Activated T-helper 17 cell treated with anti-CD3 and anti-CD28 coated beads, Interleukin-2, amount 50 U/mL, for 72 hours (primary cell): ENCODE measurements at places on chromosomes 7 and 10.
A peak's percentile ranks its signal among the peaks of the same experiment; 100 is the strongest.

DNA sequence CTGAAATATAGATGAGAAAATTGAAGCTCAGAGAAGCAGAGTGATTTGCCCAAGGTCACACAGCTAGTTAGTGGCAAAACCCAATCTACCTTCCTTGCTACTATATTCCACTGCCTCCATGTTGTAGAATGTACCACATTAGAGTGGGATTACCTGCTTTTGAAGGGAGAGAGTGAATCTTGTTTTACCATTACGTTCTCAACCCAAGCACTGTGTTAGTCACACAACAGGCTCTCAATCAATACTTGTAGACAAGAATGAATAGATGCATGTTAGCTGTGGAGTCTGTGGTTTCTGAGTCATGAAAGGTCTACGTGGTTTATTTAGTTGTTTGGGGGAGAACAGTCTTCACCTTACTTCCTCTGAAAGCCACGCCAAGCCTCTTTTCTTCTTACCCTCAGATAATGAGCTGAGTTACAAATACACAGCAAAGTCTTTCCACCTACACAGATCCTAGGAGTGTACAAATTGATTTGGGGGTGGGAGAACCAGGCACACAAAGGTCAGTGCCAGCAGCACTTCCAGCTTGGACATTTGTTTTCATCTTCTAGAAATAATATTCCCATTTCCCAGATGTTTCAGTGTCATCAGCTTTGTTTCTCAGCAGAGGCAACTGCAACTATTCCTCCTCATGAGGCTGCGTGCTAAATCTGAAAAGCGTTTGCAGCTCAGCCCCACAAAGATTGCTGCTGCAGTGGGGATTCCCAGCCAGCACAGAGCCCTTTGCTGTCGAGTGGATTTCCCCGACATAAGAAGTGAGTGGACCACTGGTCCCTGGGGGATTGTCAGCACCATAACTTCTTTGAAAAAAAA lies 71.5 kb upstream of the ADO start:
- ATAC-seq, result peak; percentile 92

GRCh38 chr7:50557099-50557498 lies 8.1 kb downstream of the DDC start:
- ATAC-seq, result no peak

DNA sequence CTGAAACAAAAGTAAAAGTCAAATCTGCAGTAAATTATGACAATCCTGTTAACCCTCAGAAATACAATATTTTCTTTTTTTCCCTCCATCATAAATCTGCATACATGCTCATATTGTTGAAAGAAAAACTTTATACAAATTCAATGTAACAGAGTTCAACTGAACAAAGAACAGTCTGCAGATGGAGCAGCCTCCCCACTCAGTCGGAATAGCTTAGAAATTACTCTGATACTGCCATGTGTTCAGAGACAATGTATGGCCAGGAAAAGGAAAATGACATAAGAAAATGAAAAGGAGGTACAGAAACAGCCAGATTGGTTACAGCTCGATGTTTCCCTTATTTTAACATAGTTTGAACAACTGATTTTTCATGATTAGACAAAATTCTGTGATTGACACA lies 651.9 kb upstream of the COBL start:
- no peak for ATAC-seq

DNA sequence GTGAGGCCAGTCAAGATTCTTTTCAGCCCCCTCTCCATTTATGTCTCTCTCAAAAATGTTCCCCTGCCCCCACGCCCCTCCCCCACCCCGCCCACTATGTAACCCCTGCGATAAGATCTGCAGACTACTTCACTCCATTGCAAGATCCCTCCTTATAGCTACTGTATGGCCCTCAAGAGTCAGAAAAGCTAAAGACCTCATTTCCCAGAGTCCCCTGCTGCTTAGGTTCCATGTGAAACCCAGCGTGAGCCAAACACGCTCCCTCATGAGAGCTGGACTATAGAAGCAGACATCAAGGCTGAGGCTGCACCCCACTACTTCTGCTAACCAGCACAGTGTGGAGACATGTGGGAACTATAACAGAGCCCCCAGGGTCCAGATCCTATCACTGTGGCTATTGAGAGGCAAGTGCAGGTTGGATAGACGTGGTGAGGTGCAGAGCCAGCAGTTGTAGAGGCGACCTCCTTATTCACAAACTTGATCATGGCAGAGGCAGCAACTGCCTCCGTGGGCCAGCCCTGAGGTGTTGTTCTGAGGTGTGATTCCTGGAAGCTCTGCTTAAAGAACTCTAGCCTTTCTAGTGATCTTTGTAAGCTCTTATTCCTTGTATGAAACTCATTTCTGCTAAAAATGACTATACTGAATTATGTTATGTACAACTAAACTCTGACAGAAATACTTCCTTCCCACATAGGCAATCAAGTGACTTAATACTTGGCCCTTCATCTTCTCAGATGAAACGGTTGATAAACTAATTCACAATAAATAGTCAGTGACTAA lies 117.0 kb upstream of the ARID5B start:
- ATAC-seq, result peak; percentile 80

GRCh38 chr7:137020351-137020750 lies 151.9 kb downstream of the CHRM2 start:
- ATAC-seq, result no peak

GRCh38 chr10:32961895-32962369 lies 3.9 kb upstream of the ITGB1 start:
- ATAC-seq, result no peak
